Hematopoietic multipotent progenitor cell treated with erythropoietin and hydrocortisone succinate and interleukin-3 and kit ligand, for 17 days (in vitro differentiated cells): ENCODE measurements at places on chromosomes 7 and 10.

DNA sequence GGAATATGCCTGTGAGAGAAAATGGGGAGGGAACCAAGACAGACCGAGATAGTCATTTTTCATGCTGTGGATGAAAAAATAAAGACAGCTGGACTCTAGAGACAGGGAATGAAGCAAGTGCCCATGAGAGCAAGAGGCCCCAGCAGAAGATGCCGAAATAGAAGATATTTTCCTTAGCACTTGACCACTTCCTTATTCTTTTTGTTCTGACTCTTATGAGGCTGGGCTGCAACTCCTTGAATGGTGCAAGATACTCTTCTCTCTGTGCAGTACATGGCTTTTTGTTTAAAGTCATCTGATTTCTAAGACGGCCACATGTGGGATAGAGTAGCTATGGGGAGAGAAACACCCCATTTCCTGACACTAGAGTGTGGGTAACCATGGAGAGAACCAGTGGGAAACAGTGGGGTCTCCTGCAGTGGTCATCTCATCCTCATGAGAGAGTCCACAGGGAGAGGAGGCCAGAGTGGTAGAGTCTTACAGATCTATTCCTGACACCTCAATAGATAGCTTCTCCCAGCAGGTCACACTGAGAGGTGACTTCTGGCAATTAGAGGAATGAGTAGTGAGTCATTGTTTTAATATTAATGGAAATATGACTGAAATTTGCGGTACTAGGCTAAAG, 18.0 kb upstream of the VCL start:
- DNase-seq, result no peak

DNA sequence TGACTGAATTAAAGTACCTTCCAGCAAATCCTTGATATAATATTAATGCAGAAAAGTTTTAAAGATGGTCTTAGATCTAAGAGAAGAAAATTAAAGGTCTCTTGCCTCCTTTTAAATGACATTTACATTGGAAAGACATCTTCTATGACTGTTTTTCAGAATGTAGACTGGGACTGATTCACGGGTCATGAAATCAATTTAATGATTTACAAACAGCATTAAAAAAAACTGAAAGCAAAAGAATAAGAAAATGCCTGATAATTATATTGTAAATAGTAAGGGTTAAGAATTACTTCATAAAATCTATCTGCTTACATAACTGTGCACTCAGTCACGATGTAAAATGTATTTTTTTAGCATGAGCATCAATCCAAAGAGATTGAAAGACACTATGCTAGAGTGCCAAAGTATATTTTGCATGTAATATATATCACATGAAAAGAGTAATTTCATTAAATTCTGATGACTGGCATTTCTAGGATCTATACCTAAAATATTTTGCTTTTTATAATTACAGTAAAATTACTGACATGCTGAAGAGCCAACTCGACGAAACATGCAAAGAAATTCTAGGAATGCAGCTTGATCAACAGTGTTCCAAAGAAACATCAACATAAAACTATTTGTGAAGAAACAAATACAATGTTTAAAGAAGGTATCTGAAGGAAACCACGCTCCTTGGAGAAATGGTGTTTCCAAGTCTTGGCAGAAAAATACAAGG, 35.1 kb downstream of the RTKN2 start:
- DNase-seq, result no peak

DNA sequence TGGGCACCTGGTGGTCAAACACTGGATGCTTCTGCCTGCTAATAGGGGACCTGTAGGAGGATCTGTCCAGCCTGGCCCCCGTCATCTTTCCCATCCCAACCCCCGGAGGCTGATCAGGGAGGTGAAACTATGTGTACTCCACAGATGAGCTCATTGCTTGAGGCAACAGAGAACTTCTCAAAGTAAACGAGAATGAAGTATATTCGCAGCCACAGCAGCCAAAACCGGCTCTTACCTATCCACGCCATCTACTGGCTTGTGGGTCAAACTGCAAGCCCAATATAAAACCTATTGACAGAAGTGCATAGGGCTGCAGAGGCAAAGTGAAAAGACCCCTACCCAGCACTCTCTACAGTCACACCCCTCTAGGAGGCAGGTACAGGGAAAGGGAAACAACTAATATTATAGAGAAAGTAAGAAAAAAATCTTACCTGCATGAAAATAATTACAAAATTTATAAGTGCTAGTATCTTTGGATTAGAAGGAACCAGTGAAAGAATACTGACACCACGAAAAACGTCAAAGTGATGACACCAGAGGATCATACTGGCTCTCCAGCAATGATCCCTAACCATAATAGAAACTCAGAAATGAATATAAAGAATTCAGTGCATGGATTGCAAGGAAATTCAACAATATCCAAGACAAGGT, 973.5 kb downstream of the ANKRD7 start:
- no peak for DNase-seq

DNA sequence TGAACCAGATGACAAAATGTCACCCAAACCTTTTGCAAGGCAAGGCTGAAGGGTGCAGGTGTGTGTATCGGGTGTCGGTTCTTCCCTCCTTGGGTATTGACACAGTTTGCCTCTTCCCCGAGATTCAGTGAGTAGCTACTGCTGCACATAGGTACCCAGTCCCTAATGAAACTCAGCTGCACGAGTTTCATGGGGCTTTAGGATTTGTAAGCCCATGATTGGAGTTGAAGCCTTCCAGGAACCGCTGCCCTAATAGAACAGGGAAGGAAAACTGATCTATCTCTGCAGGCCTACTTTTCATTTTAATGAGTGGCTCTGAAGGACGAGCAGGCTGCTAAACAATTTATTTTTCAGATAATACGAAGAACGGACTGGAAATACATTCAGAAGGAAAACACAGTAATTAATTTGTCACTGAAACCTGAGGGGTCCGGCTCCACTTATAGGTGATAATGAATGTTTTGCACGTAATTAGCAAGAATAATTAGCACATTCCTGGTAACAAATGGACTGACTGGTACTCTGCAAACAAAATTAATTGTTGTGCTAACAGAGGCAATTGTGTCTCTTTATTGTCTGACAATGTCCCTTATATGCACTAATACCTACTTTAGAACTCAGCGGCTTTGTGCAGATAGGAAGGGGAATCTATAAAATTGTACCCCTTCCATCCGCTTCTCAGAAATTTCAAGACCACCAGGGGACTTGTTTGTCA, 49.6 kb upstream of the FZD8 start:
- DNase-seq, result no peak

GRCh38 chr10:127314797-127315196, 118.4 kb upstream of the INSYN2A start:
- DNase-seq, result no peak

- no peak for DNase-seq
These were observed 68.3 kb downstream of the CREB5 start for GRCh38 chr7:28480595-28480994.

DNA sequence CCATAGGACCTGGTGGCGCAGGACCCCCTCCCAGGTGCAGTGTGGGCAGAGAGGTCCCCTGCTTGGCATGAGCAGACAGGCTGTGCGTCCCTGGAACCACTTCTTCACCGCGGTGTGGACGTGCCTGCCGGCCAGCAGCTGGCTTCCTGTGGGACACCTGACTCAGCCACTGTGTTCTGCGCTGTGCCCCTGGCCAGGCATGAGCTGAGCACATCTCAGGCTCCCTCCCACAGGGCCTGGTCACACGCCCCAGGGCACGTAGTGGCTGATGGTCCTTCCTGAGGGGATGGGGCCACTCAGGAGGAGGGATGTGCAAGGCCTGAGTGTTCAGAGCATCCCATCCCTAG, 3.5 kb upstream of the DEPP1 start:
- DNase-seq, result no peak

GRCh38 chr10:1102831-1103230, 46.6 kb downstream of the WDR37 start:
- DNase-seq, result no peak

DNA sequence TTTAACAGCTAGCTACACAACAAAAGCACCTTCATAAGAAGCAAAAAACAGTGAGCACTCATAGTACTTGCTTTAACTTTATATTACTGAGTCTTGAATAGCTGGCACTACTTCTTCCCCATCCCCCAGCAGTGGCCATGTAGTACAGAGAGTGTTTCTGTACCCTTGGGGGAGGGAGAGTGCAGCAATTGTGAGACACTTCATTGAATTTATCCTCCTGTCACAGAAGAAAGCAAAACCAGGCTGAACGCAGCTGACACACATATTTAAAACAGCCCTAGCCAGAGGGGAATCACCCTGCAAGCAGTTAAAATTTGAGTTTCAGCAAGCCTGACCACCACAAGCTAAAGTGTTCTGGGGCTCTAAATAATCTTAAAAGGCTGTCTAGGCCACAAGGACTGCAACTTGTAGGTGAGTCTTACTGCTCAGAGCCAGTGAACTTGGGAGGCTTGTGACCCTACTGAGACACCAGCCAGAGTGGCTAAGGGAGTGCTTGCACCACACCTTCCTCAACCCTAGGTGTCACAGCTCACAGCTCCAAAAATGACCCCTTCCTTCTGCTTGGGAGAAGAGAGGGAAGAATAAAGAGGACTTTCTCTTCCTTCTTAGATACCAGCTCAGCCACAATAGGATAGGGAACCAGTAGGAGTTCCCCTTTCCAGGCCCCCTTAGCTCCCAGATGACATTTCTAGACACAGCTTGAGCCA, 97.7 kb upstream of the MEOX2 start:
- DNase-seq, result no peak

GRCh38 chr7:42380401-42380800, 143.4 kb upstream of the GLI3 start:
- no peak for DNase-seq

DNA sequence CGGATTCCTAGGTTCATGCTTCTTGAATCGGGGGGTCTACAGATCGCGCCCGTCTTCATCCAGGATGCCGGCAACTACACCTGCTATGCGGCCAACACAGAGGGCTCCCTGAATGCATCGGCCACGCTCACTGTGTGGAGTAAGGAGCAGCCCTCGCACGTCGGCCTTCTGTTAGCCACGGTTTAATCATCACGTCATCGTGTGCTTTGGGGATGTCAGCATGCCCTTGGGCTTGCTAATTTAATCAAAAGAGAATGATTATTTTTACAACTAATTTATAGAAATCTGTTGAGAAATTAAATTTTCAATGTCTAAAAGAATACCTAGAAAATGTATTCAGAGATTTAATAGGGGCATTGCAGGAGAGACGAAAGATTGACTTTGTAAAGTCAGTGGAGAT, 668.2 kb downstream of the SDK1 start:
- no peak for DNase-seq

- no peak for DNase-seq
These were observed 14.0 kb upstream of the SEM1 start for GRCh38 chr7:96723622-96724021.

DNA sequence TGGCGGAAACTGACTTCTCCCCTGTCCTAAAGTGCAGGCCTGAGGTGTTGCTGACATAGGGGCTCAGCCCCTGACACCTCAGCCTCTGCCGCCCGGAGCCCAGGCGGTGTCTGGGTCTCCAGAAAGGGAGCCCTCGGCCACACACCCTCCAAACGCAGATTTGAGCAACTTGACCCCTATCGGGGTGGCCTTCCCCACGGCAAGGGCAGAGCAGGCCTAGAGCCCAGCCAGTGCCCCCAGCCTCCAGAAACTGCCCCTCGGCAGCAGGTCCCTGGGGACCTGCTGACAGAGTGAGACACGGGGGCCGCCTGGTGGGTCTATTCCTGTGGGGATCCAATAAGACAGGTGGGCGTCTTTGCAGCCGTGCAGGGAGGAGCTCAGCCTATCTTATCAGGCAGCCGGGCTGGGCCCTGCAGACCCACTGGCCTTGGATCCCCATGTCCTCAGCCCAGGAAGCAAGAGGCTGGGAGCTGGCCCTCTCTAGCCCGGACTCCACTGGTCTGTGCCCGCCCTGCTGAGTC, 11.0 kb downstream of the TMEM184A start:
- no peak for DNase-seq

GRCh38 chr10:3339121-3339520, 166.5 kb upstream of the PITRM1 start:
- no peak for DNase-seq
